ENCODE measurements at places on chromosomes 7 and 10.

GRCh38 chr7:87004956-87005355 lies 54.5 kb downstream of the ELAPOR2 start:
- DNase-seq: no peak

DNA sequence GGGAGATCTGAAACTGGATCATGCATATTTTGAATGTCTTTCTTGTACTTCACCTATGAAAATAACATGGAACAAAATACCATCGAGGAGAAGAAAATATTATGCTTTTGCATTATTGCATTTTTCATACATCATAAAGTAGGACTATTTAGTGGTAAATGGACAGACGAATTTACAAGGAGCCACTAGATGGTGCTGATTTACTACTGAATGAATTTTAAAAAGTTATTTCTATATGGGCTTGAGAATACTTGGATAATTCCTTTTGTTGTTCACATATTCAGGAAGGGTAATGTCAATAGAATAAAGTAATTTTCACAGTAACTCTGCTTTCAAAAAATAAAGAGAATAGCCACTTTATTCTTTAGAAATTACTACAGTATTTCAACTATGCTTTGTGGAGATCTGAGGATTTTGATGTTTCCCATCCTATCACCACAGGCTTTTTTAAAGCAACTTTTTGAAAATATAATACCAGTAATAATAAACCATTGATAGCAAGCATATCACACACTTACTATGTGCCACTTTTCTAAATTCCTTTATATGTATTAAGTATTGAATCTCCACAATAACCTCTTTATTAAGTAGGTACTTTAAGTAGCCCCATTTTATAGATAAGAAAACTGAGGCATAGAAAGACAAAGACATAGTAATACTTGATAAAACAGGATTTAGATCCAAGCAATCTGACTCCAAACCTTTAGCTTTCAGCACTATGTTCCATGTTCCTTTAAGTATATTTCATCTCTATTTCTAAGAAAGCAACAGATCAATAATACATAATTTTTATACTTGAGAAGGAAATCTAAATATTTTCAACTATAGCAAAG lies 38.6 kb downstream of the NEBL start:
- no peak for DNase-seq

DNA sequence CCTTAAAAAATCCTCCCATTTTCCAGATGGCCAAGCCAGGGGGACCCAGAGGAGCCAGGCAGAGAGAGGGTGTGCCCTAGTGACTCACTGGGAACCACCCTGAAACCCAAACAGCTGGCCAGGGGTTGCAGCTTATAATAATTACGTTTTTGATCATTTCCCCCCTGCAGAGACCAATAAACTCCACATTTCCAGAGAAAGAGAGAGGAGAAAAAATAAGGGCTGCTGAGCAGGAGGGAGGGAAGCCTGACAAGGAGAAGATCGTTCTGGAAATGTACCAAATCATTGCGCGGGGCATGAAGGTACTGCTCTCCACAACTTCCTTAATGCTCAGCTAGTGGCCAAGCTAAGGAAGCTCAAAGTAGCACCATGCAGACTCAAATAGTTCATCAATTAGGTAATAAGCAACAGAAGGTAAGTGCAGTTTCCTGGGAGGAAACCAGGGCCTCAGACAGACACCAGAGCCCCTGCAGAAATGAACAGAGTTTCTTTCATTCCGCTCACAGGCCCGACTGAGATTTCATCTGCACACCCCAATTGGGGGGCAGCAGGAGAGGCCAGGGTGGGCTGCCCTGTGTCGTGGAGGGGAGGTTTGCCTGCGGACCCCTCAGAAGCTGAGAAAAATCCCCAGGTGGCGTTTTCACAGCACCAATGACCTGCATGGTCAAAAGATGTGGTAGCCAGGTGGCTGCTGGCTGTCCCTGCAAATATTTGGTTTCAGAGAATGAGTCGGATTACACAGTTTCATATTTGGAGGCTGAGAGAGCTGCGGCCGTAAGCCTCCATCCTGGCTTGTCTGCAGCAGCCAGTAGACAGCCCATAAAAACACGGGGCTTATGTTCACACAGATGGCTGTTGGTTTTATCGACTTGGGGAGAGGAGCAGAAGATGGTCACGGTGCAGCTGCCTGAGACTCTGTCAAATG lies 153.2 kb upstream of the LYZL2 start:
- no peak for DNase-seq

DNA sequence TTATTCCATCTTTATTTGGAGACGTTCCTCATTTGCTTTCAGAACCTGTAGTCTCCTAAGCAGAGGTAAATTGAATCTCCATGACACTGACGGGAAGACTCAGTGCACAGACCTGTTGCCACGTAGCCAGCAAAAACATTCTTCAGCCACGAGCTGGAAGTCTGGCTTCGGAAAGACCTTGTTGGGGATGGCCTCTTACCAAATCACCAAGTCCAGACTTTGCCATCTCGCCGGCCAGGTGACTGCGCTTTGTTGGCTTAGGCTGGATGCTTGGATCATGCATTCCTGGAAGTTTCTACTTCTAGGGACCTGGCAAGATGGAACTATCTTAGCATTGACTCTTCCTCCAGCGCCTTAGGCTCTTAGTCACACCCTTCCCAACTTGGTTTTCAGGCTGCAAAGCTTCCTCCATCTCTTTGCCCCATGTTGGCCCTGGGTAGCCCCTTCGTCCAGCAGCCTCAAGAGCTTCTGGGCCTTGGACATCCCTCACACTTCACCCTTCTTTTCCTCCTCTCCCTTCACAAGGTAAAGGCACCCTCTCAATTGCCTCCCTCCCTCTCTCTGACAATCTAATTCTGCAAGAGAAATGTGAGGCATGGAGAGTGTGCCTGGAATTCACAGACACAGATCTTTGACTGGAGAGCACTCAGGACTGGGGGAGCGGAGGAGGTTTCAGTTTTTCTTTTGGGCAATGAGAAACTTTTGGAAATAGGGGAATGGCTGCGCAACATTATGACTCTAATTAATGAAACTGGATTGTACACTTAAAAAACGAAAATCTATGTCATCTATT lies 451.9 kb upstream of the MKI67 start:
- no peak for DNase-seq

DNA sequence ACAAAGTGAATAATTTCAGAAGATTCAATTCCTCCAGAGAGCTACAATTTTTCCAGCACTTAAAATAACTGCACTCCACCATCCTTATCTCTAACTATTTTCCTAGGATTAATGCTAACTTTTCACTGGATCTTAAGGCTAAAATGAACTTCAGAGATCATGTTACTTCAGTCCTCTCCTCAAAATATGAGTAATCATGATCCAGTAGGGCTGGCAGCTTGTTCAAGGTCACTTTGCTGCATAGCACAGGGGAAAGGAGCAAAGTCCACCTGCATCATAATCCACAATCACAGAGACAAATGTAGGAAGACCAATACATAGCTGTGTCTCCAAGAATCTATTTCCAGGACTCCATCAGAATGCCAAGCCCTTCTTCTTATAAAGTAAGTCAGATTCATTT lies 150.3 kb downstream of the LRRTM3 start:
- DNase-seq: no peak

- DNase-seq: no peak
These were observed 279.4 kb downstream of the SORCS3 start for GRCh38 chr10:104920476-104920875.

DNA sequence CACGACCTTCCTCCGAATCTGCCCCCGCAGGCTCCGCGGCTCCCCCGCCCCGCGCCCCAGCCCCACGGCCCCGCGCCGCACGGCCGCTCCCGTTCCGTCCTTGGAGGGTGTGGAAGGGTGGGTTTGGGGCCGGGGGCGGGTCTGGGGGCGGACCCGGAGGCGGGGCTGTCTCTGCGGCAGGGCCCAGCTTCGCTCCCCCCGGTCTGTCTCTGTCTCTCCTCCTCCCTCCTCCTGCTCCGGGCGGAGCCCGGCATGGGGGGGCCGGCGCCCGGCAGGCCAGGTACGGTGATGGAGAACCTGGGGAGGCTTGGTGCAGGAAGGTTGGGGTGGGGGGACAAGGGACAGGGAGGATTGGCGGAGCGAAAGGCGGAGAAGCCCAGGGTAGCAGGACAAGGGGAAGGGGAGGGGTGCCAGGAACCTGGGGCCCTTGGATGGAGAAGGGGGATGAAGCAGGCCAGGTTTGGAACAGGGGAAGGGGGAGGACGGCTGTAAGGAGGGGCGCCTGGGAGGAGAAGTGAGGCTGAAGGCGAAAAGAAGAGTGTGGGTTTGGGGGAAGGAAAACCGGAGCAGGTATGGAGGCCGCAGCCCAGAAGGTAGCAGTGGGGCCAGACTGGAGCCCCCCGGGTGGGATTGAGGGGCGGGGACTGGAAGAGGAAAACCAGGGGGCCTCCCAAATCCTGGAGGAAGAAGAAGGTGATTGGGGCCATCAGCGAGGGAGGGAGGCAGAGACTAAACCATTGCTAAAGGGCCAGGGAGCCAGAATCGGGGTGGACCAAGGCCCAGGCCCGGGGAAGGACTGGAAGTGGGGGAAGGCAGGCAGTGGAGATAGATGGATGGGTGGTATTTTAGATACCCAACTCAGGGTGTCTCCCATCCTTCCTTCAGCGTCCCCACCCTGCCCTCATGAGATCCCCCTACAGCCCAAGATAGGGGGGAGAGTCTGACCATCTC lies at the start of gene NYAP1:
TSS of gene NYAP1 (plus strand) at position 206 of the 951 bp plus-strand sequence. CDS start 1,385 bp downstream, outside the sequence.
- peak; percentile 69 for DNase-seq

DNA sequence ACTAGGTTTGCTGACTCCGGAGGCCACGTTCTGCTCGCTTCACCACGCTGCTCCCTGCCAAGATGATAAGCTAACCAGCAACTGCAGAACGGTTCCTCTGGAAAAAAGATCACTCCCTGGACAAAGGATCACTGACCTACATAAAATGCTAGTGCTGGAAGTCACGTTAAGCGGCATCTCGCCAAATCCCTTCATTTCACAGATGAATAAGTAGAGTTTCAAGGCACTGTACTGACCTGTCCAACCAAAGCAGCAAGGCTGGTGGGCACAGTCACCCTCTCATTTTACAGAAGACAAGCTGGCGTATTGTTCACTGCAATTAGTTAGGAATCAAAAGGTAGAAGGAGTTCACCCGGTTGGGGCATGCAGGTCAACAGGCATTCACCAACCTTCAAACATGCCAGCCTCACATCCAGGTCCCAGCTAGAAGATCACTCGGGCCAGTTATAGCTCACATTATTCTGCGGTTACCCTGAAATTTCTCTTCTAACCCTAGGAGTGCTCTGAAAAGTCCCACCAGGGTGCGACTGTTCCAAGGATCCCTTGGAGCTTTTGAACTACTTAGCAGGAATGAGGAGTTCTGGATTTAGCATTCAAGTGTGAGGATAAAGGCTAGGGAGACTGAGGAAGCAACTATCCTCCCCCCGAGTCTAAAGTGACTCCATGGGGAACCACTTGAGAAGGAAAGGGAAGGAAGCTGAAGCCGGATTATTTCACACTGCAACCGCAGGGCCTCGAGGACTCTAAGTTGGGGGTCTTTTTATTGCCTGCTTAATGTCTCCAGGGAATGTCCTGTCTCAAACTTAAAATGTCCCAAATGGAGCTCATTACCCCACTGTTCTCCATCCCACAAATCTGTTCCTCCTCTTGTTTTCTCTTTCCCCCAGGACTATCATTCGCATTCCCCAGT lies 32.8 kb downstream of the HIPK2 start:
- no peak for DNase-seq

- DNase-seq: no peak
These were observed 17.8 kb upstream of the GPAM start for GRCh38 chr10:112201334-112201733.

DNA sequence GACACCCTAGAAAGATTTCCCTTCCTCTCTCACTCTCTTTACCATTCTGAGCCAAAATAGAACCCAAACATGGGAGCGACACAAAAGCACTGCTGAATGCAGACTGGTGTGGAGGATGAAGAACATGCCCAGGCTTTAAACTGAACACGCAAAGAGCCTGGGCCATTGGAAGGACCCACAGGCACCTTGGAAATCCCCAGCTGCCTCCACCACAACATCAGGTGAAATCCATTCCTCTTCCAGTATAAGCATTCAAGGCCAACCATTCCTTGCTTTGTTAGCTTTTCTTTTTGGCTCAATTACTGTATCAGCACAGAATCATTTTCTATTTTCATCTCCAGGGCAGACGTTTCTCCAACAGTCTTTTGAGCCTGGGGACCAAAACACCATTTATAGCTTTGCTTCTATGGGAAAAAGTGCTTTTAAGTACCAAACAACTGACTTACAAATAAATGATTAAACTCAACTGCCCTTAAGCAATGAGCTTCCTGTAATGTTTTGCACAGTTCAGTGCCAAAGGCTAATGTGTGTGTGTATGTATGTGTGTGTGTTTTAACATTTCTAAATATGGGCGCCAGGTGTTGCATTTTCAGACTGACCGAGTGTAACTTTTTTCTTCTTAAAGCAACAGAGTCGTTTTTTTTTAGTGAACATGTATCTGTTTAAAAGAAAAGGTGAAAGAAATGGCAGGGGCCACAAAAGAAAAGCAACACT lies 16.2 kb upstream of the BLNK start:
- no peak for DNase-seq

GRCh38 chr7:41567731-41568114 lies 135.2 kb downstream of the INHBA start:
- no peak for DNase-seq

DNA sequence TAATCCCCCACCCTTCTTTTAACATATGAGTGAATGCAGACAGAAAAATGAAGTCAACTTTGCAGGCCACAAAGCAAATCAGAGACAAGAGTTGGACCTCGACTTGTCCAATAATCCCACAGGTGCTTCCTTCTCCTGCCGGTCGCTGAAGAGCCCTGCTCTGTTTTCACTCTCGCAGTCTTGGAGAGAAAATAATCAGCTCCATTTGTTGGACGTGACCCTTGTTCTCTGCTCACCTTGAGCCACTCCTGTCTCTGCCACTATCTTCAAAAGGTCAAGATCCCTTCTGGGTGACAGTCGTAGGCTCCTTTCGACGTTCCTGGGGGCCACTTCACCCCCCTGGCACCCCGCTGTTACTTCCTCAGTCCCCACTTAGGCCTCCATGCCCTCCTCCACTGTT lies 2.8 kb upstream of the KLF6 start:
- no peak for DNase-seq

DNA sequence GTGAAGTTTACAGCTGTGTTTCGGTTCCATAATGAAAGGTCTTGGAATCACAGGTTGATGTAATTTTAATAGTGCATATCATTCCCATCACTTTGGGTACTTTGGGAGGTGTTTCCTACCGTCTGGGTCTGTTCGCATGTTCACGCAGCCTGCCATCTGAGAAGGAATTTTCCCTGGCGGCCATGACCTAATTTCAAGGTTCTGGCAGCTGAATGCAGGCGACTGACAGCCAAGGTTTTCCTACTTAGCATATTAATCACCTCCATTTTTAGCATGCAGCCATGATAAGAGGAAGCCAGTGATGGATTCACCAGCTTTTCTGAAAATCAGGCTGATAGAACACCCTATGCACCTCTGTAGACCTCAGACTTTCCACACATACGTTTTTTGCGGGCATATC lies 319.1 kb upstream of the TMEM229A start:
- DNase-seq: no peak
